Small intestine (tissue), 16 donors: ENCODE measurements at places on chromosomes 13 and 19.
A peak's percentile ranks its signal among the peaks of the same experiment; 100 is the strongest.

DNA sequence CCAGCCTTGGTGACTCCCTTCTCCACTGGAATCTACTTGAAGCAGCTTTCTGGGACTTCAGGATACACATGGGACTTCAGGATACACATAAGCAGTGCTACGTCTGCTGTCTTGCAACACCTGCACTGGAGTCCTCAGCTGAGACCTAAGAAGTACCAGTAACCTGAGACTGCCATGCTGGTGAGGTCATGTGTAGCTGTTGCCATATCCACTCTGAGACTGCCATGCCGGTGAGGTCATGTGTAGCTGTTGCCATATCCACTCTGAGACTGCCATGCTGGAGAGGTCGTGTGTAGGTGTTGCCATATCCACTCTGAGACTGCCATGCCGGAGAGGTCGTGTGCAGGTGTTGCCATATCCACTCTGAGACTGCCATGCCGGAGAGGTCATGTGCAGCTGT is 937.9 kb downstream of the EFNB2 start:
- H3K27ac ChIP-seq, result no peak overlapping the region
- no peak for DNase-seq
- H3K4me1 ChIP-seq, result no peaks in the 10 kb centered on the region
- no peaks in the 10 kb centered on the region for H3K27me3 ChIP-seq
- no peaks in the 10 kb centered on the region for H3K36me3 ChIP-seq
- no peak overlapping the region for H3K4me3 ChIP-seq

GRCh38 chr13:33259296-33259695 is 26.3 kb downstream of the STARD13 start:
- peaks cover 6% of the 10 kb centered on the region for H3K36me3 ChIP-seq
- H3K27ac ChIP-seq, result no peak overlapping the region
- no peak overlapping the region for H3K4me3 ChIP-seq
- DNase-seq, result no peak

DNA sequence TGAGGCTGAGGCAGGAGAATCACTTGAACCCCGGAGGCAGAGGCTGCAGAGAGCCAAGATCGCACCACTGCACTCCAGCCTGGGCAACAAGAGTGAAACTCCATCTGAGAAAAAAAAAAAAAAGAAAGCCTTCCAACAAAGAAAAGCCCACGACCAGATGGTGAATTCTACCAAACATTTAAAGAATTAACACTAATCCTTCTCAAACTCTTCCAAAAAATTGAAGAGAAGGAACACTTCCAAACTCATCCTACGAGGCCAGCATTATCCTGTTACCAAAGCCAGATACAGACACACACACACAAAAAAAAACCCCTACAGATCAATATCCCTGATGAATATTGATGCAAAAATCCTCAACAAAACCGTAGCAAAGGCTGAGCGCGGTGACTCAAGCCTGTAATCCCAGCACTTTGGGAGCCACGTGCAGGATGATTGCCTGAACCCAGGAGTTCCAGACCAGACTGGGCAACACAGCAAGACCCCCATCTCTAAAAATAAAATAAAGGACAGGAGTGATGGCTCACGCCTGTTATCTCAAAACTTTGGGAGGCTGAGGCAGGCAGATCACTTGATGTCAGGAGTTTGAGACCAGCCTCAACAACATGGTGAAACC is 6.2 kb upstream of the EVI5L start:
- no peak for DNase-seq
- H3K4me1 ChIP-seq, result no peaks in the 10 kb centered on the region
- no peak overlapping the region for H3K27ac ChIP-seq
- no peaks in the 10 kb centered on the region for H3K36me3 ChIP-seq

GRCh38 chr13:64332048-64332447 is 2898.1 kb downstream of the PCDH9 start:
- H3K27ac ChIP-seq, result no peak overlapping the region
- H3K36me3 ChIP-seq, result no peaks in the 10 kb centered on the region
- H3K4me1 ChIP-seq, result no peaks in the 10 kb centered on the region
- no peak for DNase-seq
- no peak overlapping the region for H3K4me3 ChIP-seq

- no peaks in the 10 kb centered on the region for H3K4me1 ChIP-seq
- DNase-seq, result no peak
- H3K27ac ChIP-seq, result no peak overlapping the region
- no peaks in the 10 kb centered on the region for H3K27me3 ChIP-seq
These were observed 52.5 kb downstream of the MTUS2 start for GRCh38 chr13:28872427-28873176.

DNA sequence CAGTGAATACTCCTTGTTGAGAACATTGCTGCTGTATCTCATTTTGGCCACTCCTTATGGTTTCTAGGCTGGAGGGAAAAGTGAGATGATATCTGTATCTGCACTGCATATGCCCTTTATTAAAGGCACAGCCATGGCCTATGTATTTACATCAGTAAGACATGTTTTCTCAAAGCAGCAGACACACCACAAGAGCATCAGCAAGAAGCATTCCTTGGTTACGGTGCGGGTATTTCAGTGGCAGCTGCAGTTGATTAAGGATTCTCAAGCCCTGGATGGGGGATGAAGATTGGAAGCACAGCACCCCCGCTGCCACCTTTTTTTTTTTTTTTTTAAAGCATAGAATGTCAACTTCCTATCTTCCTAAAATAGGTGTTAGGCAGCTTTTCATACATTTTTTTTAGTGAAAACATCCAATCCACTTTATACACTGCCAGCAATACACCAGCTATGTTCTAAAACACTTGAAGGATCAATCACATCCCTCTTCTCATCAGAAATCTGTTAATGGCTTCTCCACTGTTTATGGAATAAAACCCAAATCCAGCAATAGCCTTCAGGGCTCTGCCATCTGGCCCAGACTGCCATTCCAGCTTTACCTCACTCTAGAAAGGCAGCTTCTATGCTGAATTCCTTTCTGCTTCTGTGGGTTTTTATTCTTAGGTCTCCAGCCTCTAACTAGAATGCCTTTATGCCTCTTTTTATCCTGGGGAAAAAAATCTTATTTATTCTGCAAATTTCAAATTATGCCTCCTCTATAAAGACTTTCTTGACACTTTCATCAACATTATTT is 331.0 kb downstream of the DNAJC15 start:
- no peaks in the 10 kb centered on the region for H3K4me1 ChIP-seq
- H3K27me3 ChIP-seq, result no peaks in the 10 kb centered on the region
- no peak for DNase-seq
- H3K4me3 ChIP-seq, result no peak overlapping the region
- H3K27ac ChIP-seq, result no peak overlapping the region

- no peak for DNase-seq
- H3K36me3 ChIP-seq, result no peaks in the 10 kb centered on the region
- H3K4me1 ChIP-seq, result no peaks in the 10 kb centered on the region
These were observed 1850.4 kb downstream of the OLFM4 start for GRCh38 chr13:54879036-54879435.

DNA sequence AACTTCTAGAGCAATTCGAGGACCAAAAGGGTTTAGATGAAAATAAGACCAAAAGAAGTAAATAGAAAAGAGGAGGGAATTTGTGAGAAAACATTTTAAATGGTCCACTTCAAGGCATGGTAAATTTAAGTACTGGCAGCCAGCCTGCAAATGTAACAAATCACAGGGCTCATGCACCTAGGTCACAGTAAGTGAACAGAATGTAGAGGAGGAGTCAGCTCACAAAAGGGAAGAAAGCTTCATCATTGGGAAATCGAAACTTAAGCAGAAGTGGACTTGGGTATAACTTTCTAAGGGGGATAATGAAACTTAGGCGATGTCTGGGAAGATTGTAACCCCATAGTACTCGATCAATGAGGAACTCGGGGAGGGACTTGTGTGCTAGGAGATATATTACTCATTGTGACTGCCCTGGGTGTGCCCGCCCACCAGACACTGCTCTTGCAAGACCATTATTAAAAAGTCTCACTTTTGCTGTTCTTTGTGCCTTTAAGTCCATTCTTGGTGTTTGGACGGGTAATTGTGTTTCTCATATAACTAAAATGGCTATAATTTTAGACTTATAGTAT is 1053.6 kb upstream of the MIR17HG start:
- H3K36me3 ChIP-seq, result no peaks in the 10 kb centered on the region
- no peak overlapping the region for H3K4me3 ChIP-seq
- no peak for DNase-seq
- no peaks in the 10 kb centered on the region for H3K27me3 ChIP-seq
- H3K27ac ChIP-seq, result no peak overlapping the region

DNA sequence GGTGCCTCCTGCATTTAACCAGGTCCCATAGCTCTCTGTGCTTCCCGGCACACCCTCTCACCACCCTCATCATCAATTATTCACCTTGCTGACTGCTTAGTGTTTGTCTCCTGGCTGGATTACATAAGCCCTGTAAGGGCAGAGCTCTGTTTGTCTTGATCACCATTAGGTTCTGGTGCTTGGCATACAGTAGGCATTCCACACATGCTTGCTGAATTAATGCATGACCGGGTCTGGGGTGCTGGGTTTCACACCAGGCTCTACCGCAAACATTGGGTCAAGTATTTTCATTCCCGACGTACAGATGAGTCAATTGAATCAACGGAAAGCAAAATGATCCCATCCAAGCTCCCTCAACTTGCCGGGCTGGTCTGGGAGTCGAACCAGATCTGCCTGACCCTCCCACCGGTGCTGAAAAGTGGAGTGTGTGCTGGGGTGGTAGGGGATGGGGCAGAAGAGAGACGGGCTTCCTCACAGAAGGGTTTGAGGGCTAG is 28.5 kb downstream of the VAV1 start:
- H3K36me3 ChIP-seq, result no peaks in the 10 kb centered on the region
- peaks cover 5% of the 10 kb centered on the region for H3K27me3 ChIP-seq
- H3K4me3 ChIP-seq, result peak overlapping the region; percentile 26
- H3K27ac ChIP-seq, result no peak overlapping the region
- no peak for DNase-seq

DNA sequence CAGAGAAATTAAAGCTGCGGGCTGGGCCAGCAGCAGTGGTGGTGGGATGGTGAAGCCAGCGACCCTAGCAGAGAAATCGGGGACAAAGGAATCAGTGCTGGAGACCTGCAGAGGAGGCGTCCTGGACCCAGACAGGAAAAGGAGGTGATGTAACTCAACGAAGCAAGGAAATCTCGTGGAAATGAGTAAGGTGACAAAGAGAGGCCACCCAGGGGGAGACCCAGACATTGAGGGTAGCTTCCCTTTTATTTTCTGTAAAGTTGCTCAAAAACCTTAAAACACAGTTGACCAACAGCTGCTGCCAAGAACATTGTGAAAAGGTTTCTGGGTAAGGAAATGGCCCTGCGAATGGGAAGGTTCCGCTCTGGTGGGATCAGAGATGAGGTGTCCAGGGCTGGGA is 13.3 kb upstream of the RETN start:
- H3K36me3 ChIP-seq, result no peaks in the 10 kb centered on the region
- no peak overlapping the region for H3K4me3 ChIP-seq
- H3K4me1 ChIP-seq, result no peaks in the 10 kb centered on the region
- H3K27me3 ChIP-seq, result peaks cover 11% of the 10 kb centered on the region

DNA sequence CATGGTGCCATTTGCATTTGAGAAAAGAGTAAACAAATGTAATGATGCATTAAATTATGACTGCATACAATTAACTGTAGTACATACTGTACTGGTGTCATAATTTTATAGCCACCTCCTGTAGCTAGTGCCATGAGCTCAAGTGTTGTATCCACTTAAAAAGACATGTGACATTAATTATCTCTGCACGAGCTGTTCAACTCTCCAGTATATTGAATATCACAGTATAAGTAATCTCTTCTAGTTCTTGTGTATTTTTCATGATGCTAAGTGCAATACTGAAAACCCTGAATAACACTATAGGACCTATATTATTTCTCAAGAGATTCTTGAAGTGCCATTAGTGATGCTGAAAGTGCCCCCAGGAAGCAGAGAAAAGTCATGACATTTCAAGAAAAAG is 387.3 kb downstream of the PCDH17 start:
- H3K4me3 ChIP-seq, result no peak overlapping the region
- H3K4me1 ChIP-seq, result no peaks in the 10 kb centered on the region
- H3K27ac ChIP-seq, result no peak overlapping the region
- DNase-seq, result no peak
- H3K36me3 ChIP-seq, result no peaks in the 10 kb centered on the region

- H3K27me3 ChIP-seq, result no peaks in the 10 kb centered on the region
- H3K36me3 ChIP-seq, result peaks cover 3% of the 10 kb centered on the region
- peak; percentile 99 for DNase-seq
These were observed 897 bp downstream of the C19orf33 start for GRCh38 chr19:38304866-38305429.

DNA sequence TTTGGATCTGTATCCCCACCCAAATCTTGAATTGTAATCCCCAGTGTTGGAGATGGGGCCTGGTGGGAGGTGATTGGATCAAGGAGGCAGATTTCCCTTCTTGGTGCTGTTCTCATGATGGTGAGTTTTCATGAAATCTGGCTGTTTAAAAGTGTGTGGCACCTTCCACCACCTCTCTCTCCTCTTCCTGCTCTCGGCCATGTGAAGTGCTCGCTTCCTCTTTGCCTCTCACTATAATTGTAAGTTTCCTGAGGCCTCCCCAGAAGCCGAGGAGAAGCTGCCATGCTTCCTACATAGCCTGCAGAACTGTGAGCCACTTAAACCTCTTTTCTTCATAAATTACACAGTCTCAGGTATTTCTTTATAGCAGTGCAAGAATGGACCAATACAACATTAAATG is 15.7 kb downstream of the COMMD6 start:
- no peaks in the 10 kb centered on the region for H3K4me1 ChIP-seq
- H3K4me3 ChIP-seq, result no peak overlapping the region
- H3K27ac ChIP-seq, result no peak overlapping the region
- no peaks in the 10 kb centered on the region for H3K27me3 ChIP-seq
- H3K36me3 ChIP-seq, result peaks cover 3% of the 10 kb centered on the region

GRCh38 chr19:41872384-41872774 is 4.7 kb upstream of the CD79A start:
- H3K4me1 ChIP-seq, result peaks cover 32% of the 10 kb centered on the region
- no peak for DNase-seq
- H3K4me3 ChIP-seq, result no peak overlapping the region
- no peak overlapping the region for H3K27ac ChIP-seq

DNA sequence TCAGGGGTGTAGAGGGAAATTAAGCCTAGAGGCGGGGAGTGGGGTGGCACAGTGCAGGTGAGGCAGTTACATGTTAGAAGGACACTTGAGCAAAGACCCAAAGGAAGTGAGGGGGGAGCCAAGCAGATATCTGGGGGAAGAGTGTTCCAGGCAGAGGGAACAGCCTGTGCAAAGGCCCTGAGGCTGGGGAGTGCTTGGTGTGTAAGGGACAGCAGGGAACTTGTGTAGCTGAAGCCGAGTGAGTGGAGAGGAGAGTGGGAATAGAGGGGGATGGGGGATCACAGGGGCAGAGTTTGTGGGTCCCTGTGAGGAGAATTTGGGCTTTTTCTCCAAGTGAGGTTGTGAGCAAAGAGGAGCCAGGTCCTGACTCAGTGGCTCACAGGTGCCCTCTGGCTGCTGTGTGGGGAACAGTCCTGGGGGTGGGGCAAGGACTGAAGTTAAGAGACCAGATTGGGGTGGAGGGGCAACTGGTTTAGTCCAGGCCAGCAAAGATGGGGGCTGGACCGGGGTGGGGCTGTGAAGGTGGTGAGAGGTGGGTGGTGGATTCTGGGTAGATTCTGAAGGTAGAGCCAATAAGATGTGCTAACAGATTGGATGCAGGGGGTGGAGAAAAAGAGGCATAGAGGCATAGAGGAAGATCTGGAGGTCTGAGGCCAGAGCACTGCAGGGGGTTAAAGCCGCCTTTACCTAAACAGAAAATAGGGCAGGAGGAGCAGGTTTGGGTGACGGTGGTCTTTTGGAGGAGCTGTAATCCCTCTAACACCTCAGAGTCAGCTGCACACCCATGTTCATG is 75.3 kb downstream of the CACNA1A start:
- H3K4me3 ChIP-seq, result no peak overlapping the region
- H3K36me3 ChIP-seq, result no peaks in the 10 kb centered on the region
- peak; percentile 30 for DNase-seq

GRCh38 chr19:56066152-56067023 is 54.7 kb downstream of the ZNF787 start:
- H3K27me3 ChIP-seq, result no peaks in the 10 kb centered on the region
- H3K27ac ChIP-seq, result no peak overlapping the region
- H3K4me3 ChIP-seq, result peak overlapping the region; percentile 6
- no peaks in the 10 kb centered on the region for H3K36me3 ChIP-seq
- peaks cover 2% of the 10 kb centered on the region for H3K4me1 ChIP-seq
